ENCODE measurements at places on chromosomes 5 and 9.

DNA sequence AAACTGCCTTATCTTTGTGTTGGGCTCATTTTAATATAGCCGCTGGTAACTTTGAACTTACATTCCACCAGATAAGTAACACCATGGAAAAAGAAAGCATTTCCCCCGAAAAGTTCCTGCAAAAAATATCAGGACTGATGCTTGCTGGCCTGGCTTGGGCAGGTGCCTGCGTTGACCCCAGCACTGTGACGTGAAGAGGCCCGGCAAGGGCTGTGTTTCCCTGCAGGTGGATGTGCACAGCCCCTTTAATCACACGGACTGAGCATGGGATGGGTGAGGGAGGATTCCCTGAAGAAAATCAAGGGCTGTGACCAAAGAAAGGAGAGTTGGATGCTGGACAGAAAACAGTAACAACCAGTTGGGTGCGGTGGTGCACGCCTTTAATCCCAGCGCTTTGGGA lies 138.2 kb downstream of the NSG2 start:
- DNase-seq: no peak

GRCh38 chr5:132435886-132436285 lies 54.7 kb downstream of the IRF1 start:
- no peak for DNase-seq

- DNase-seq: no peak
Observed at GRCh38 chr5:83102364-83102980, 25.1 kb downstream of the XRCC4 start.

- DNase-seq: no peak
Observed at GRCh38 chr9:26375448-26375847, 517.2 kb downstream of the CAAP1 start.

DNA sequence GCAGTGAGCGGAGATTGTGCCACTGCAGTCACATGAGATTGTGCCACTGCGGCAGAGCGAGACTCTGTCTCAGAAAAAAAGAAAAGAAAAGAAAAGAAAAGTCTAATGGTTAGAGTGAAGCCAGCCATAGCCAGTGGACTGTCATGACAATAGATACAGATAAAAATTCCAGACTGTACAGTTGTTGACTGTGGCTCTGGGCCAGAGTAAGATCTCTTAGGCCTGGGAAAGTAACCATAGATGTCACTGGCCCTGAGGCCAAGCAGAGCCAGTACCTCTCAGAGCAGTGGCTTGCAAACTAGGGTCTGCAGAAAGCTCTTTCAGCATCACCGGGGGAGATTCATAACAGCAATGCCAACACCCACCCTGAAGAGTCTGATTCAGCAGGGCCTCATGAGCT lies 44.1 kb upstream of the SUB1 start:
- no peak for DNase-seq

- no peak for DNase-seq
Observed at GRCh38 chr9:136342181-136343120, 15.1 kb downstream of the GPSM1 start.

GRCh38 chr5:126449751-126450271 lies 26.6 kb downstream of the GRAMD2B start:
- no peak for DNase-seq

DNA sequence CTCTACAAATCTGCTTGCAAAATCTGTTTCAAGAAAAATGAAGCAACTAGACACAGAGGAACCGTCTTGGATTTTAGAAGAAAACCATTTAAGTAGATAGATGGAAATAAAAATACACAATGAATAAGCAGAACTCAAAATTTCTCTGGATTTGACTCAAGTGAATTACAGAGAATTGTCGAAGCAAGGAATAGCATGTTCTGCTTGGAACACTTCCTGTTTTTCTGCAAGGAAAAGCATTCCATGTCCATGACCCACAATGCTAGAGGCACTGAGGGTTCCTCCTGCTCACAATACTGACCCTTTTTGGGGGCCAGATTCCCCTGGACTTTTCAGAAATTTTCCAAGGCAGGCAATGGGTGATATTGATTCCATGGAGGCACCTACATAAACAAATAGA lies 29.8 kb downstream of the PRUNE2 start:
- DNase-seq: no peak

DNA sequence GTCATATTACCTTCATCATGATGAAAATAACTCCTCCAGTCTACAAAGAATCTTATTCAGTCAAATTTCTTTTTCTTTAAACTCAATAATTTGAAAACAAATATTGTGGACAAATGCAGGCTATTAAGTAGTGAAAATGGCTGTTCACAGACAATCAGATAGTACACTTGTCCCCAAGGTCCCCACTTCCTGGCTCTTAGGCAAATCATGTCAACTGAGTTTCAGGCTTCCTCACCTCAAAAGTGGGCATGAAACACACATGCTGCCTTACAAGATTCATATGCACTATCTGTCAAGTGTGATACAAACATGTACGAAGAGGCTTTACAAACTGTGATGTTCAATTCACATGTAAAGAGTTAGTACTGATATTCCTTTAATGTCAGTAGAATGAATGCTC lies 385.2 kb upstream of the SEMA6A start:
- DNase-seq: no peak

- no peak for DNase-seq
Observed at GRCh38 chr5:139105621-139106071, 92.5 kb downstream of the SIL1 start.

DNA sequence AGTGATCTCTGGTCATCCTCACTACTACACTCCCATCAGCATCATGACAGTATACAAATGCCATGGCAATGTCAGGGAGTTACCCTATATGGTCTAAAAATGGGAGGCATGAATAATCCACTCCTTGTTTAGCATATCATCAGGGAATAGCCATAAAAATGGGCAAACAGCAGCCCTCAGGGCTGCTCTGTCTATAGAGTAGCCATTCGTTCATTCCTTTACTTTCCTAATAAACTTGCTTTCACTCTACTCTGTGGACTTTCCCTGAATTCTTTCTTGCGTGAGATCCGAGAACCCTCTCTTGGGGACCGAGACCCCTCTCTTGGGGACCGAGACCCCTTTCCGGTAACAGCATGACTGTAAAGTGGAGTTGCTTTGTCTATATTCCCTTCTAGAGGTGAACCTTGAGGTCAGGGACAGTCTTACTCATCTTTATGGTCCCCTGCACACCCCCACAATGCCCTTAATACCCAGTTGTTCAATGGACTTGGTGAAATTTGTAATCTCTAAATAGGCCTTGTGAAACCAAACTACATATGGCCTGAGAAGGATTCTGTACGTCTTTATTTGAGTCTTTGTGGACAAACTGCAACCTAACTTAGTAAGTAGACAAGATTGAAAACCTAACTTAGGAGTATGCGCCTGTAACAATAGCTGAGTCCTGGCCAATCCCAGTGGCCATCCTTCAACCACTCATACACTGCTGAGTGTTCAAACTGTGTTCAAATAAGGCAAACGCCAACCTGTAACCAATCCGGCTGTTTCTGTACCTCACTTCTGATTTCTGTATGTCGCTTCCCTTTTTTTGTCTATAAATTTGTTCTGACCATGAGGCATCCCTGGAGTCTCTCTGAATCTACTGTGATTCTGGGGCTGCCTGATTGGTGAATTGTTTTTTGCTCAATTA lies 32.3 kb upstream of the UBTD2 start:
- DNase-seq: no peak

DNA sequence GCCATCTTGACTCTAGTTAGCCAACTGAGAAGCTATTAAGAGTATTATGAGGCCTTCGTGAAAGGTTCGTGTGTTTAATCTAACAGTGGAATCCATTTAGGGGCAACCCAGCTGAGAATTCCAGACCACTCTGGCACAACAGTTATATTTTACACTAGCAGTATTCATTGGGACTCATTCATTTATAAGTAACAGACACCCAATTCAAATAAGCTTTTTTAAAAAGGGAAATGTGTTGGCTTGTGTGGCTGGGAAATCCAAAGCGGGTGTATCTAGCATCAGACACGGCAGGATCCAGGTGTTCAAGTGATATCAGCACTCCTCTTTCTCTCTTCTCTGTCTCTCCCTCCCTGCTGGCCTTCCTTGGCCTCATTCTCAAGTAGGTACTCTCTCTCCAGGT lies 46.0 kb upstream of the SHC3 start:
- DNase-seq: no peak

- DNase-seq: no peak
Observed at GRCh38 chr9:95463148-95464060, 53.4 kb downstream of the PTCH1 start.

DNA sequence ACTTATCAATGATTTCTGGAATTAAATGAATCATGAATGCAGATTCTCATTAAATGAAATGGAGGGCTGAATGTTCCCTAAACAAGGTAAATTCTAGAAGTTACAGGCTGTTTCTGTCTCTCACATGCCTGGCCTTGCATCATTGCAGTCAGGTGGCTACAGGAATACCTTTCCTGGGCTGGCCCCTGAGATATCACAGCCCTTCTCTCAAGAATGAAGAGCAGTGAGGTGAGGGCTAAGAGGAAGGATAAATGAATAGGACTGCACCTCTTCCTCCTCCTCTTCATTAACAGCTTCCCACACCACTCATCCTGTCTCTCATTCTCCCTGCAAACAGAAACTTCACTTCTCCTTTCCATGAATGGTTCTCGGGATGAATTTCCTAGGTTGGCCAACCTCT lies 22.5 kb downstream of the ARHGEF28 start:
- no peak for DNase-seq

- no peak for DNase-seq
Observed at GRCh38 chr5:119596046-119596445, 33.3 kb upstream of the FAM170A start.

DNA sequence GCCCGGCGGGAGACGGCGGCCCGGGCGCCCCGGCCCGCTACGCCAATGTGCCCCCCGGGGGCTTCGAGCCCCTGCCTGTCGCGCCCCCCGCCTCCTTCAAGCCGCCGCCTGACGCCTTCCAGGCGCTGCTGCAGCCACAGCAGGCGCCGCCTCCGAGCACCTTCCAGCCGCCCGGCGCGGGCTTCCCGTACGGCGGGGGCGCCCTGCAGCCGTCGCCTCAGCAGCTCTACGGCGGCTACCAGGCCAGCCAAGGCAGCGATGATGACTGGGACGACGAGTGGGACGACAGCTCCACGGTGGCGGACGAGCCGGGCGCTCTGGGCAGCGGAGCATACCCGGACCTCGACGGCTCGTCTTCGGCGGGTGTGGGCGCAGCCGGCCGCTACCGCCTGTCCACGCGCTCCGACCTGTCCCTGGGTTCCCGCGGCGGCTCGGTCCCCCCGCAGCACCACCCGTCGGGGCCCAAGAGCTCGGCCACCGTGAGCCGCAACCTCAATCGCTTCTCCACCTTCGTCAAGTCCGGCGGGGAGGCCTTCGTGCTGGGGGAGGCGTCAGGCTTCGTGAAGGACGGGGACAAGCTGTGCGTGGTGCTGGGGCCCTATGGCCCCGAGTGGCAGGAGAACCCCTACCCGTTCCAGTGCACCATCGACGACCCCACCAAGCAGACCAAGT lies 723 bp downstream of the SNX18 start:
- DNase-seq: peak; percentile 28

- DNase-seq: no peak
Observed at GRCh38 chr5:92041911-92042660, 659.0 kb upstream of the ARRDC3 start.

GRCh38 chr5:91329283-91329682 lies 53.8 kb downstream of the ARRDC3 start:
- no peak for DNase-seq

DNA sequence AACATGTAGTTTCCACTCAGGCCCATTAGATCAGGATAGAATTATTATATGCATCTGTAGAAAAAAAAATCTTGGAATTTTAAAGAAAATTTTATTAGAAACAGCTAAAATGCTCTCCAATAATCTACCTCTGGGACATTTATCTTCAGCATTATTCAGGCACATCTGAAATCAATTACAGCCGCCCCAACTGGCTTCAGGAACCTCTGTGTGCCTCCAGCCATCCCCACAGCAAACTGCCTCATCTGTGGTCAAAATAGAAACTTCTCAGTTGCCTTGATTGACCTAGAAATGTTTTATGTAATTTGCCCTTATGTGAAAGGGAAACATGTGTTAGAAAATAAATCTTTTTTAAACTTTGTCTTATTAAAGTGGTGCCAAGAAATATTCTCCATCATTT lies 120.1 kb upstream of the LPAR1 start:
- DNase-seq: no peak

DNA sequence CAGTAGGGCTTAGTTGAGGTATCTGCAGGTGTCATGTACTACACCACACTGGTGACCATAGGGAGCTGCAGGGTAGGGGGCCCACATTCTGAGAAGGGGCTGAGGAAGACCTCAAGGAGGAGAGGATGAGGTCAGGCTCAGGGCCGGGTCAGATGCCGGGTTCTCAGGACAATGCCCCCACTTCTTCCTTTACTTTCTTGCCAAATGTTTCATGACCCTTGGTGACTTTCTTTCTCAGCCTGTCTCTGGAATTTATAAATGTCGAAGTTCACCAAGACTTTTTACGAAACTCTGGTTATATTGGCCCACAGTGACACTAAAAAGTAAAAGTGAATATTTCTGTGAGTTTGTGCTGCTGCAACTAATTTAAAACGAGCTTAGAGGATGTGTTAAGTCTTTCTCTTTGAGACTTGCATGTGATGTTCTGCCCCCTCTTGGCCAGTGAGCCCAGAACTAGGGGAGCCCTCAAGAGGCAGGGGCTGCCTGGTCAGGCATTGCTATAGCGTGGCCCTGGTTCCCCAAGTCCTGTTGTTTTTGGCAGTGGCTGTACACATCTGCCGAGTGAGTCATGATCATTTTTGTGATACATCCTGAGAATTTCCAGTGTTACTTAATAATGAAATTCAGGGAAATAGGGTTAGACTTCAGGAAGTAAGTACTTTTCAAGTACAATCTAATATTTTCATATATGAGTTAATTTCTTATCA lies 11.2 kb downstream of the ACO1 start:
- DNase-seq: peak; percentile 26

DNA sequence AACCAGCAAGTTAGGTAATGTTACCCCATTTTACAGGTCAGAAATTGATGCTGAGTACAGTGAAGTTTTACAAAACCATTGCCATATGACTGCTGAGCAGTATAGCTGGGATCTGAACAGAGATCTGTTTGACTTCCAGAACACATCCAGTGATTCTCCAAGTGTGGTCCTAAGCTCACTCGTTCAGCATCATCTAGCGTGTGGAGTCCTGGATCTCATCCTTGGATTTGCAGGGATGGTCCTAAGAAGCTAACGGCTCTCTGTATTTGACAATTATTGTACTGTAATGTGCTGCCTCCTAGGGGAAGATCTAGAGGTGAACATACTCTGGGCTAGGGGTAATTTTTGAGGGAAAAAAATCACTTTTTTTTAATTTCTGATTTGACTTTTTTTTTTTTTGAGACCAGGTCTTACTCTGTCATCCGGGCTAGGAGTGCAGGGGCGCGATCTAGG lies 1.4 kb downstream of the SLC26A2 start:
- DNase-seq: peak; percentile 80

GRCh38 chr5:11164531-11165294 lies 403.7 kb upstream of the DAP start:
- no peak for DNase-seq

- no peak for DNase-seq
Observed at GRCh38 chr9:125189011-125189360, 617 bp downstream of the PPP6C start.
